ENCODE measurements at places on chromosomes 4 and X.

GRCh38 chr4:75511841-75512240 lies 2.4 kb downstream of the RCHY1 start:
- DNase-seq: no peak

- no peak for DNase-seq
Measured at GRCh38 chrX:136597356-136597755, 50.6 kb upstream of the CD40LG start.

DNA sequence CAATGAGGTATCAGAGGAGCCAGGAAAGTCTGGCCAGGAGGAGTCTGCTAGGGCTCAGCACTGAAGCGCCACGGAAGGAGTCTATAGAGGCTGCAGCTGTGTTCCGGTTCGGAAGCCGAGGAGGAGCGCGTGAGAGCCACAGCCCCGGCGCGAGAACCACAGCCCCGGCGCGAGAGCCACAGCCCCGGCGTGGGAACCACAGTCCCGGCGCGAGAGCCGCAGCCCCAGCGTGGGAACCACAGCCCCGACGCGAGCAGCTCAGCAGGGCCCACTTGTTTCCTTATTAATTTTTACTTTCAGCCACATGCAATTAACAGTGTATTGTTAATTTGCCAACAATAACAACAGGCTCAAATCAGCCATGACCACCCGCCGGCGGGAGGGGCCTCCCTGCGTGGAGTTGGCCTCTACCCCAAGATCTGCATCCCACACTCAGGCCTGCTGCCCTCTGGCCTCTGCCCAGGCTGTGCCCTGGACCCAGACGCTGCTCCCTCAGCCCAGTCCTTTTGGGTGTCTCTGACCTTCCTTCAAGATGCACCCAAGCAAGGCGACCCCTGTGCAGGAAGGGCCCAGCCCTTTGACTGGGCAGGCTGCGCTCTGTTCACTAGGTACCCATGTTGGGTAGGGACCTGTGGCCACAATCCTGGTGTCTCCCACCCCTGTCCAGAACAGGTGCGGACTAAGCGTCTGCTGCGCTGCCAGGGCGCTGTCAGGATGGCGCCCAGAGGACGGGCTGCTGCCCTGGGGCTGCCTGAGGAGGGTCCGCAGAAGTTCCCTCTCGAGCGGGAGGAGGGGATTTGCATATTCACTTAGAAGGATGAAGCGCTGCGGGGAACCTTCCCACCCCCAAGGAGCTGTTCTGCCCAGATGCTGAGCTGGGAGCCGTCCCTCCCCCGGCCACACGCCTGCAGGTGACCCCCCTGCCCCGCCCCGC lies 113.8 kb downstream of the ADRA2C start:
- DNase-seq: peak; percentile 51

DNA sequence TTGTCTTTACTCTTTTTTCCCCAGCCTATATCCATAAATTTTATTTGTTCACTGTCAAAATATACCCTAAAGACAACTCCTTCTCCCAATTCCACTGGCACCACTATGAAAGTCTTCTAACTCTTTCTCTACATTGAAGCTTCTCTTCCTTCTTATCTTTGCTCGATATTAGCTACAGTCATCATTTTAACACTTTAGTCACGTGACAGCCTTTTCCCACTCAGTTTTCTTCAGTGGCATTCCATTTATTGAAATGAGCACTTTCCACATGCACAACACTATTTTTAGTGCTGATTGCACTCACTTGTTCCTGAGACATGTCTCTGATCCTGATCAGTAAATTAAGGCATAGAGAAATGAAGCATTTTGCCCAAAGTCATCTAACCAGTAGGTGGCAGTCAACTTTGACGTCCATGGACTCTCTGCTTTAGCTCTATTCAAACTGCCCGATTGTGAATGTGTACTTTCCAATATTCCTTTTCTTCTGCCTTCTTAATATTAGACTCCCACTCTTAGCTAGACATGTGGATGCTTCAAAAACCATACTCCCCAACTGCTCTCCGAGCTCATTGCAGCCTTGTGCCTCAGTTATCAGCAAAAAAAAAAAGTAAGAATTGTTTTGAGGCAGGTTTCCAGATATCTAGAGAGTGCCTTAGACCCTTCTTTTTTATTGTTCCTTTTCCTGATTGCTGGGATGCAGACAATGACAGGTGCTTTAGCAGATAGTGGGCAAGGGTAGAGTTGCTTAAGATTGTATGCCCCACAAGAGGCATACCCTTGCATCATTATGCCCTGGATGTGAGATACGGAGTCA lies 394.4 kb upstream of the ADGRL3 start:
- DNase-seq: peak; percentile 14

- no peak for DNase-seq
Measured at GRCh38 chr4:10117359-10118047, 904 bp upstream of the WDR1 start.

- DNase-seq: peak; percentile 25
Measured at GRCh38 chrX:20285511-20285910, 18.8 kb upstream of the RPS6KA3 start.

- no peak for DNase-seq
Measured at GRCh38 chr4:136329042-136329662, 1203.1 kb downstream of the PCDH18 start.

GRCh38 chr4:80115368-80116181 lies 42.5 kb upstream of the ANTXR2 start:
- DNase-seq: peak; percentile 48

GRCh38 chr4:25842229-25842845 lies 20.5 kb downstream of the SEL1L3 start:
- DNase-seq: no peak

DNA sequence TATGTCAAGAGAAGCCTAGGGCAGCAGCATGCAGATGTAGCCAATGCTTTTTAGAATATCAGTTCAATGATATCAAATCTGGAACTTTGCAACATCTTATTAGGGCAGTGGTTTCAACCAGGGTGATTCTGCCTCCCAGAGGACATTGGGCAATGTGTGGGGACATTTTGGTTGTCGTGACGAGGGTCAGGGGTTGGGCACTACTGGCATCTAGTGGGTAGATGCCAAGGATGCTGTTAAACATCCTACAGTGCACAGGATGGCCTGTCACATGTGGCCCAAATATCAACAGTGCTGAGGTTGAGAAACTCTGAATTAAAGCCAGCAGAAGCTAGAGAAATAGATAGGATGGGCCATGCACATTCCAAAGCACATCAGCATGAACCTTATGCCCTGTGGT lies 152.3 kb downstream of the AMELX start:
- no peak for DNase-seq

- no peak for DNase-seq
Measured at GRCh38 chrX:39508300-39508692, 589.5 kb downstream of the BCOR start.

- peak; percentile 61 for DNase-seq
Measured at GRCh38 chr4:169485791-169486742, 126.3 kb downstream of the NEK1 start.

DNA sequence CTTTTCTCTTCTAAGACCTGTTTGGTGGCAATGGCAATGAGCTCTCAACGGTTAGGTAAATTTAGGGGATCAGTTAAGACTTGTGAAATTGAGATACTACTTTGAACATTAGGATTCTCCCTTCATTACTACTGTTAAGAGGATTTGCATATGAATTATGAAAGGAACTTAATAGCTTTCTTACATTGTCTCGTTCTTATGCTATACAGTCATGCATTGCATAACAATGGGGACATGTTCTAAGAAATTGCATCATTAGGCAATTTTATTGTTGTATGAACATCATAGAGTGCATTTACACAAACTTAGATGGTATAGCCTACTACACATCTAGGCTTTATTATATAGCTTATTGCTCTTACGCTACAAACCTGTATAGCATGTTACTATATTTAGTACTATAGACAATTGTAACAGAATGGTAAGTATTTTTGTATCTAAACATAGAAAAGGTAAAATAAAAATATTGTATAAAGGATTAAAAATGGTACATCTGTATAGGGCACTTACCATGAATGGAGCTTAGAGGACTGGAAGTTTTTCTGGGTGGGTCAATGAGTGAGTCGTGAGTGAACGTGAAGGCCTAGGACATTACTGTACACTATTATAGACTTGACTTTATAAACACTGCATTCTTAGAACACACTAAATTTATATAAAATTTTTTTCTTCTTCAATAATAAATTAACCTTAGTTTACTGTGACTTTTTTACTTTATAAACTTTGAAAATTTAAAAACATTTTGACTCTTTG lies 62.5 kb downstream of the PAQR3 start:
- DNase-seq: no peak

DNA sequence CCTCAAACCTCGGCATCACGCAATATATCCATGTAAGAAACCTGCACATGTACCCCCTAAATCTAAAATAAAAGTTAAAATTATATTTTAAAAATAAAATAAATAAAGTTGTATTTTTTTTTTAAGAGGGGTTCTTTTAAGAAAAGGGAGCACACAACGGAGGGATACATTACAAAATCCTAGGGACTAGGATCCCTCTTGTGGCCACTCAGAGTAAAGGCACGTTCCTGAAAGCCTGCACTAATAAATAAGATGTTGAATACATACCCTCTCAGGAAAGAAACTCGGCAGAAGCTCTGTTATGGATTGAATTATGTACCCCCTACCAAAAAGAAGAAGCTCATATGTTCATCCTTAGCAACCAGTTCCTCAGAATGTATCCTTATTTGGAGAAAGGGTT lies 50.9 kb upstream of the PRDX4 start:
- peak; percentile 38 for DNase-seq

DNA sequence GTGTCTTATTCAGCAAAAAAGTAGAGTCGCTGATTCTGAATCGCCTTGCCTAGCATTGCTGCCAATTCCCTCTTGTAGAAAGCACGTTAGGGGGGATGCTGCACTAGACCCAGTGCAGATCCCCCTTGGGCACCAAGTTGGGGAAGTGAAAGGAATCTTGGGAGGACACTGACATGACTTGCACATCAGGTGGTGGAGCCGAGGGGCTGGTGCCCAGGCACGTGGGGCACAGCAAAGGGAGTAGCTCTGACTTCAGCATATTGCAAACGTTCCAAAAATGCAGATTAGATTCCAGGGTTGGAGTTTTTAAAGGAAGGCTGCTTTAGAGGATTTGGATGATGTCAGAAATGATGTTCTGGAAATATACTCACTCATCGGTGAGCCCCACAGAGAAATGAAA lies 47.4 kb upstream of the GPM6B start:
- DNase-seq: no peak

GRCh38 chr4:32958586-32958985 lies 2238.4 kb downstream of the PCDH7 start:
- DNase-seq: no peak

DNA sequence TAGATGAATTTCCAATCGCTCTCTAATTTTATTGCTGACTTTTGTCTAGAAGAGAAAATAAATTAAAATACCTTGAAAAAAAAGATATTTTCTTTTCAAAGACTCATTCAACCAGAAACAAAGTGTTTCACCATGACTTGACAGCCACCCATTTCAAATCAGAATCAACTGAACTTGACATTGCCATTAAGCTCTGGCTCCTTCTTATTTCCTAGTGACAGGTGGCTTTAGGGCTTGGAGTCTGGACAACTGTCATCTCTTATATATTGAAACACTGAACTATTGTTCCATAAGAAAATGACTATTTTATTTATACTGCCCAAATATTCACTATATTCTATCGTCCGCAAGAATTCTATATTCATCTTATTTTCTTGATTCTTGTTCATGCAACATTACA lies 229.2 kb downstream of the SLC39A8 start:
- DNase-seq: no peak

DNA sequence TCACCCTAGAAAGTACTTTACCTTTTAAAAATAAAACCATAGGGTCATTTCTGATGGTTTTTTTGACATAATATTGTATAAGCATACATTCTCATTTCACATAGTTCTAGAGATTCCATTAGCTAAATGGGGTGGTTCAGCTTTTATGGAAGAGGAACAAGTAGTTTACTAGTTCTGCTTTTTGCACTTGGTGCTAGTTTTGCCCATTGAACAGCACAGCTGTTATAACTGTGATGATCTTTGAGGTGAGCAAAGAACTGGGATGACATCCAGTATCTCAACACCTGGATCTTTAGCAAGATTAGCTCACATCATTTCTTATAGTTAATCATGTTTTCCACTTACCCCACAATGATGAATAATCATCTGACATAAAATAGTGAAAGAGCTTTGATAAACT lies 40.9 kb downstream of the MOB1B start:
- no peak for DNase-seq

DNA sequence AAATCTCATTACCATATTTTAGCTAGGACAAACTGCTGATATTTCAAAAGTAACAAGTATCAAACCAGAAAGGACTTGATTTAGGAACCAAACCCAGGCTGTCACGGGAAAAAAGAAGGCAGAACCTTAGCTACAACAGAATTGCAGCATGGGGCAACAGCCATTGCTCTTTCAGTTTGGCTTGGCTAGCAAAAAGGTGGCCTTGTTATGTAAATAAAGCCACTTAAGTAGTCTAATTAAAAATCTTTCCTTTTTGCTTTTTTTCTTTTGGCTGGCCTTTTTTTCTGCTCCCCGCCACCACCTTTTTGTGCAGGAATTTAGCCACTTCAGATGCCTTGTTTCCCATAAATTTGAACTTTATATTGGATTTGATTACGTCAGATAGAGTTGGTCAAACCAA lies 235.9 kb downstream of the CPXCR1 start:
- no peak for DNase-seq

GRCh38 chrX:23497919-23498318 lies 163.3 kb downstream of the PTCHD1 start:
- no peak for DNase-seq

- peak; percentile 26 for DNase-seq
Measured at GRCh38 chrX:141341341-141341740, 99.0 kb upstream of the SPANXC start.

- DNase-seq: no peak
Measured at GRCh38 chr4:78926826-78927225, 12.4 kb downstream of the PAQR3 start.

- no peak for DNase-seq
Measured at GRCh38 chr4:71201057-71201456, 137.8 kb upstream of the SLC4A4 start.

DNA sequence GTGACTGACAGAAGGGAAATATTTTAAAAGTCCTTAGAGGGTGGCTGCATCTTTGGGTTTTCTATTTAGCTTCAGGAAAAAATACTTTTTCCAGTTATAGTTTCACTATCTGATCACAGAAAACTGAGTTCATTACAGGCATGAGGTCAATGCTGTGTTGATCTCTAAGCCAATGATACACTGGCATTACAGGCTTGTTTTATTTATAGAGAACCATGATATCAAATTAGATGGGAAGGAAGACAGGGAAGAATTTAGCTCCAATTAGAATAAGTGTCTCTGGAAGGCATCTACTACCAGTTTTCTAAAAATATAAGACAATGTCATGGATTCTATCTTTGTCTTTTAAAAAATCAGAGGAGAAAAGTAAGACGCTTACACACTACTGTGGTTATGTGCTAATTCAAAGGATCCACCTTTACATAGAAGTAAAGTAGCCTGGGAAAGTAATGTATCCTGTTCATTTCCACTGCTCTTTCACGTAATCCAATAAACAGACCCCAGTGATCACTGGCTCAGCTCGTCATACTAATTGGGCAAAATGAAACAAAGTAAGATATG lies 344.5 kb upstream of the PPARGC1A start:
- no peak for DNase-seq
